HS-5 (cell line): ENCODE measurements at places on chromosomes 2 and 18.
A peak's percentile ranks its signal among the peaks of the same experiment; 100 is the strongest.

GRCh38 chr2:216057688-216058193 lies 23.9 kb downstream of the PECR start:
- no peak for DNase-seq

- no peak for DNase-seq
These were observed 68.3 kb downstream of the CD28 start for GRCh38 chr2:203774760-203775159.

DNA sequence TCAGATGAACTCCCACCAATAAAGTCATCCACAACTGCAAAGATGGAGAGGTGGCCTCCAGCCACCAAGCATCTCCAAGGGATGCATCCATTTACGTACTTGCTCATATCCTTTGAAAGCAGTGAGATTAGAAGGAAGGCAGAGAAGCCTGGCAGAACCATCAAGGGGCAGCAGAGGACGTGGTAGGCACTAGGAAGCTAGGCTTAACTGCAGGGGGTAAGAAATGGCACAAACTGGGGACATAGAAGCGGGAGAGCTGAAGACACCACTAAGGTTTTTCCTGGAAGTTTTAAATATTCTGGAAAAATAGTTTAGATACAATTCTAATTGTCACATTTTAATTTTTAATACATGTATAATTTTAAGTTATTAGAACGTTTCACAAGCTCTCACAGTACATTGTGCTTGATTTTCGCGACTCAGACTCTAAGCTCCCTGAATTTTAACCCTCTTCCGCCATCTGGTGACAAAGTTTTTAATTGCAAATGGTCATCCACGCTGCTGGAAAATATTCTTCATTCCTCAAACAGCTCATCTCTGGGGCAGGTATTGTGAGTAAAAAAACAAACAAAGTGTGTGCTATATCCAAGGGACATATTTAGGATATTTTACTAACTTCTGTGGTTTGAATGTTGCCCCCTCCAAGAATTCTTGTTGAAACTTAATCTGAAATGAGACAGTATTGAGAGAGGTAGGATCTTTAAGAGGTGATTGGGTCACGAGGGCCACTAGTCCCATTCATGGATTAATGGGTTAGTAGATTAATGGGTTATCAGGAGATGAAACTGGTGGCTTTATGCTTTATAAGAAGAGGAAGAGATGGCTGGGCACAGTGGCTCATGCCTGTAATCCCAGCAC lies 1.6 kb upstream of the PSTPIP2 start:
- DNase-seq = no peak

GRCh38 chr2:5692561-5693286 lies 540 bp downstream of the SOX11 start:
- DNase-seq = no peak

- DNase-seq = no peak
These were observed 53.3 kb upstream of the B3GNT7 start for GRCh38 chr2:231342061-231342711.

DNA sequence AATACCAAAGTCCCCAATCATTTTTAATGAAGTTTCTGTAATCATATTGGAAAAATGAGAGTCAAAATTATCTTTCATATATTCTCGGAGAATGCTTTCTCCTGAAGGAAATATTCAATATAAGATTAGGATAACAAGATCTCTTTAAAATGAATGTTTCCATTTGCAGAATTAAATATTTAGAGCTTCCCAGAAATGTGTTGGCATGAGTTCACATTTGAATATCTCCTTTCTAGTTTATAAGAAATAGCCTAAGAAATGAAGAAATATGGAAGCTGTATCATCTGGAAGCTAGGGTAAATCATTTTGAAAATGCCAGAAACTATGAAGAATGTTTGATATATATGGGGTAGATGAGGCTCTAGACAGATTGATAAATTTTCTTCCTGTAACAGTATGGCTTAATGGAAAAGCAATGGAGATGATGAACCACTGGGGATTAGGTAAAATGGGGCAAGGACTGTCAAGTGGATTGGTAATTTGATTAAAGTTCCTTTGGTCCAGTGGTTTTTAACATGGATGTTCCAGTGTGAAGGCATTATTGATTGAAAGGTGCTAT lies 184.6 kb upstream of the ZNF804A start:
- no peak for DNase-seq

DNA sequence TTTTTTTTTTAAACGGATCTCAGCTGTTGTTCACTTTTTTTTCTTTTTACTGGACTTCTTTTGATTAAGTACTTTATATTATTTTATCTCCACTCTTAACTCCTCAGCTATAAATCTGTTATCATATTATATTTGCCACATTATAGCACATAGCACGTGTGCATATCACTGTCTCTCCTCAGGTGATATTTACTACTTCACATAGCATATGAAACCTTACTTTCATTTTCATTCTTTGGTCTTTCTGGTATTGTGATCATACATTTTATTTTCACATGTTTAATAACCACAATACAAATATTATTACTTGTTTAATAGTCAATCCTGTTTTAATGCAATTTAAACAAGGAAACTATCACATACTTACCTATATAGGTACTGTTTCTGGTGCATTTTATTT lies 993.1 kb upstream of the TMEFF2 start:
- DNase-seq = peak; percentile 9

DNA sequence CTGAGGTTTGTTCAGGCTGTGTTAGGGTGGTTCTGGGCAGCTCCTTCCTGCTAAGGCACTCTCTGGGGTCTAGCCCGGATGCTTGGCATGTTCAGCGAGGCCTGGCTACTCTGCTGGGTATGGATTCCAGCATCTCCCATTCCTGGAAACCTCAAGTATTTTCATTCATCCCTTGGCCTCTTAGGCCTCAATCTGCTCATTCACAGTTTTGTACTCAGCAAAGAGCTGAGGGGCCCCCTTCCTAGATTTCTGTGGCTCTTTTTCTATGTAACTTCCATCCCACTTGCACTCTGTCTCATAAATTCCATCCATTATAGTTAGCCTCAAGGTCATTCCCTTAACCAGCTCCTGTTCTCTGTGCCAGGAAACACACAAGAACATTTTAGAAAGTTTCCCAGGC lies 798.8 kb upstream of the HS6ST1 start:
- DNase-seq = no peak

- DNase-seq = no peak
These were observed 100.4 kb downstream of the AFF3 start for GRCh38 chr2:100041946-100042345.

GRCh38 chr18:48354746-48355260 lies 54.4 kb downstream of the ZBTB7C start:
- no peak for DNase-seq

GRCh38 chr2:1498176-1498575 lies 84.9 kb downstream of the TPO start:
- no peak for DNase-seq

DNA sequence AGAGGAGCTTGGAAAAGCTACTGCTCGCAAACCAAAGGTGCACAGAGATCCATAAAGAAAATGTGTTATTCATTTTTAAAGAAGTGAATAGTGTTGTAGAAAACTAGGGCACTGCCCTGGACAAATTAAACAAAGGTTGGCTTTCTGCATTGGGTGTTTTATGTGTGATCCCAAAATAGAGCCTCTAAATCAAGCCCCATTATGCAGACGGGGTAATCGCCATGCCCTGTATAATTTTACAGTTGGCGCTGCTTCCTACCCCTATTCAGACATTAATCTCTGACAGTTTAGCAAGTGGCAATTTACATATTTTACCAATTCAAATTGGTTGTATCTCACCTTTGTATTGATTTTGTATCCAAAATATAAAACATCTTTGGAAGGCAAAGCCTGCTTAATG lies 109.1 kb downstream of the PID1 start:
- no peak for DNase-seq

GRCh38 chr2:127612111-127612822 lies 33.7 kb upstream of the GPR17 start:
- no peak for DNase-seq

- DNase-seq = no peak
These were observed 39.3 kb upstream of the SERPINB2 start for GRCh38 chr18:63848159-63848558.

GRCh38 chr2:120829633-120830025 lies 94.0 kb downstream of the GLI2 start:
- no peak for DNase-seq

- DNase-seq = no peak
These were observed 132.7 kb upstream of the XPO1 start for GRCh38 chr2:61670591-61671501.

DNA sequence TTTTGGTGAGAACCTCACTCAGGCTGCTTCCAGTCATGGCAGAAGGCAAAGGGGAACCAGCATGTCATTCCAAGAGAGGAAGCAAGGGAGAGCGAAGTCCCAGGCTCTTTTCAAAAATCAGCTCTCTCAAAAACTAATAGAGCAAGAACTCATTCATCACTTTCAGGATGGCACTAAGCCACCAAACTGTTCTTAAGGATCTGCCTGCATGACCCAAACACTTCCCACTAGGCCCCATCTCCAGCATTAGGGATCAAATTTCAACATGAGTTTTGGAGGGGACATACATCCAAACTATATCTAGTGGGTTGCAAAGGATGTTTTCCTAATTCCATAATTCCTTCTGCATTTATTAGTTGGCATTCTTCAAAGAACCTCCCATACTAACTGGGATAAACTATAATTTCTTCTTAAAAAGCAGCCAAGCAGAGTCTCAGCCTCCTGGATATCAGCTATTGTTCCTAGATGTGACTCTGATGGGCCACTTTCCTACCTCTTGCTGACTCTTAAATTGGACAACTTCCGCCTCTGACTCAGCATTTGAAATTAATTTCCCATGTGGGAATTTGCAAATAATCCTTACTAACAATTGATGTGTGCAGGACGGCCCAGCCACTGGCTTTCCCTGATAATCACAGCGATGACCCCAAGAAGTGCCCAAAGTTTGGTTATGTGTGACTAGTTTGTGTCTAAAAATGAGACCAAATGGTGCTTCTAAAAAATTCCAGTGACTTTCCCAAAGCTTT lies 5.5 kb upstream of the REV1 start:
- no peak for DNase-seq

DNA sequence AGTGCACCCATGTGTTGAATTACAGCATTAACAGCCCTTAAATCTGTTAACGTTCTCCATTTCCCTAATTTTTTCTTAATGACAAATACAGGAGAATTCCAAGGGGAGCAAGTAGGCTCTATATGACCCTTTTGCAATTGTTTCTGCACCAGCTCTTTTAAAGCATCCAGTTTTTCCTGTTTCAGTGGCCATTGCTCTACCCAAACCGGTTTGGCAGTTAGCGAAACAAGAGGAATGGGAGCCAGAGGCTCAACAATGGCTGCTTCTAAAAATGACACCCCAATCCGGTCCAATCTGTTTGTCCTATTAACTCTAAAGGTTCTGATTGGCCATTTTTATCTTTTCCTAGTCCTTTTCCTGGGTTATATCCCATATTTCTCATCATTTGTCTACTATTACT lies 15.1 kb upstream of the SUCLG1 start:
- DNase-seq = no peak

- no peak for DNase-seq
These were observed 15.7 kb downstream of the COPS8 start for GRCh38 chr2:237101118-237101979.

DNA sequence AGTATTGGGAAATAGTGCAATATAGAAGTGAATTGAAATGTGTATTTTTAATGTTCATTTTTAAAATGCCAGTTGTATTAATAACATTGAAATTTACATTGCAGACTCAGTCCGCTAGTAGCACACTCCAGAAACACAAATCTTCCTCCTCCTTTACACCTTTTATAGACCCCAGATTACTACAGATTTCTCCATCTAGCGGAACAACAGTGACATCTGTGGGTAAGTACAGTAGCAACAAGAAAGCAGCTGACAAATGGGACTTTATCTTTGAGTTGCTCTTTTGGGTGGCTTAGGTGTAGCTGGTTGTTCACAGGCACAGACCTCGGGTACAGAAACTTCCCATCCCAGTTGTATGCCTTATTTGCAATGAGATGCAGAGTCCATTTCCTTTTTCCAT lies 118.2 kb upstream of the IL1R2 start:
- DNase-seq = no peak

DNA sequence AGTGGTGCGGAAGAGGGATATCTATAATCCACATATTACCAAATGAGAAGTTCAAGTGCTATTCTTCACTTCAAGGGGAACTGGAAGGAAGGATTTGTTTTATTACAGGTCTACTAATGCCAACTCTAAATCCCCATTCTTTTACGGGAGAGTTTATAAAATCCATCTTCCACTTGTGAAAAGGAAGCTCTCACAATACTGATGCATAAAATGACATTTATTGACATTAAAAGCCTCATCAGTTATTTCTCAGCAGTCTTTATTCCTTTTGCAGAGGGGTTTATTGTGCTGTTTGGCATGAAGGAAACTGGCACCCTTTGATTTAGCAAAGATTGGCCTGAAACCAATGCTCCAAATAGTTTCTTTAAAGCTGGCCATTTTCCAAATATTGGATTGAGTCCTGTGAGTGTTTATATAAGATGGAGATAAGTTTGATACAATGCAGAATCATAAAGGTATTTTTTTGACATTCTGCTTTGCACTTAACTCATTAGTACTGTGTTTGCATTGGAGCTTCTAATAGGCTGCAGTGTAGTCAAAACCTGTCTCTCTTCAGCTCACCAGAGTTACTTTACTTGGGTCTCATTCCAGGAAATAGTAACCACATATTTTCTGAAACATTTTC lies 26.6 kb downstream of the LRP1B start:
- DNase-seq = no peak

DNA sequence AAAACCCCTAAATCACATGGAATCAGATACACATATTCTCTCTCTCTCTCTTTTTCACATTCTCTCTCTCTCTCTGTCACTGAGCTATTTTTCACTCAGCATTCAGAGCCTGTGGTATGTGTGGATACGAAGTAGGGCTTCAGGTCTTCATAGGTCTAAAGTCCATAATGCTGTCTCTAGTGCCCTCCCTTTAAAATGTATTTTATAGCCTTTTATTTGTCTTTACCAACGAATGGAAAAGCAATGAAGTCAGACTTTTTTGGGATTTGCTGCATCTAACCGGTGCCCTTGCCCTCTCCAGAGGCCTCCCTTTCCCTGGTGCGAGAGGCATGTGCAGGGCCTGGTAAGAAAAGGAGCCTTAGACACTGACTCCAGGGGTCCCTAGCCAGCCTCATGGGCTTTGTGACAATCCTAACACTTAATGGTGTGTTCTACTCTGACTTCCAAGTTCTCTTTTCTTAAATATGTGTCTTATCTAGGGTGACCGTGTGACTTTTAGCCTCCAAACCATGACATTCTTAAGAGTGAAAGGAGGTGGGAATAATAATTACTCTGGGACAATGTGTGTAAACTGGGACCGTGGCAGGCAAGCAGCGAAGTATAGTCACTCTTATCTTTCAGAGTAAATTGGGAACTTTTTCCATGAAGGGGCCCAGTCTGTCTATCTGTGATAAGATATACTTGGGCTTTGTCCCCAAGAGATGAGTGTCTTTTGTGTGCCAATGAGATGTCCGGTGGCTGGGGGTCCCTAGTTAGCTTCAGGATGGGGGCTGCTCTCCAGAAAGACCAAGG lies 101.1 kb downstream of the B3GNT2 start:
- DNase-seq = no peak
